ENCODE measurements at places on chromosomes 1 and 21.

GRCh38 chr21:37562920-37563640 is 196.5 kb downstream of the DYRK1A start:
- no peak for DNase-seq

- DNase-seq = no peak
These were observed 2.5 kb upstream of the SLC6A9 start for GRCh38 chr1:44033756-44034155.

DNA sequence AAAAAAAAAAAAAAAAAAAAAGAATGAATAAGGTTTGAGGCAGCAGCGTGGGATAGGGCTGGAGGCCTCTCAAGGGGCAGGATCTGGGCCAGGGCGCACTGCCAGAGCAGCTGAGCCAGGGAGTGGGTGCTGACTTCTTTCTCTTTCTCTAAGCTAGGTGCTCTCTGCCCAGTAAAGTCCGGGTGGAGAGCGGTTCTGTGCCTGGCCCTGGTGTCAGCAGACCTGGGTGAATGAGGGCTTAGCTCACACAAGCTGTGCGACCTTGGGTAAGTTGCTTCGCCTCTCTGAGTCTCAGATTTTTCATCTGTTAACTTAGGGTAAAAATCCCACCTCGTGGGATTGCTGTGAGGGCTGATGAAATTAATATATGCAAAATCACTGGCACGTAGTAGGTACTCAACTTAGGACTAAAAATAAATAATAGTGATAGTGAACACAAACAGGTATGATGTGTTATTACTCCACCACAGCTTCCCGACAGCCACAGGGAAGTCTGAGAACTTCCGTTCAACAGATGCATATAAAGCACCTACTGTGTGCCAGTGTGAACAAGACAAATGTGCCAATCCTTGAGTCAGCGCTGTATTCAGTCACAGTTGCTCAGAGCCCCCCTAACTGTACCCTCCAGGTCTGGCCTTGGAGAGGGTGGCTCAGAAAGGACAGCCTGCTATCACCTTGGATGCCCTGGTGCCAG is 2.0 kb upstream of the FAM131C start:
- no peak for DNase-seq

DNA sequence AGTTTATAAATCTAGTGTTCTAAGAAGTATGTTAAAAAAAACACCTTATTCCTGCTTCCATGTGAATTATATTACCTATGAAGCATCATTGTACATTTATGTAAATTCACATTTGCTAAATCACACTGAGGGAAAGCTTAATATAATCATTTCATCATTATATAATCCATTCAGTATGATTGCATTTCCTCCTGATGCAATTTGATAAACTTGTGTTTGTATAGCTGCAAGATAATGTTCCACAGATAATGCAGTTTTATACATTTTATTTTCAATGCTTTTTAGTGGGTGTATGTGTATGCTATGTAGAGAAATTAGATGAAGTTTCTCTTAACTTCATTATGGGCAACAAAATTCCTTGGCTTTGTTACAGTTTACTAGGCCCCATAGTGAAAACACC is 79.6 kb downstream of the HS2ST1 start:
- DNase-seq = no peak

DNA sequence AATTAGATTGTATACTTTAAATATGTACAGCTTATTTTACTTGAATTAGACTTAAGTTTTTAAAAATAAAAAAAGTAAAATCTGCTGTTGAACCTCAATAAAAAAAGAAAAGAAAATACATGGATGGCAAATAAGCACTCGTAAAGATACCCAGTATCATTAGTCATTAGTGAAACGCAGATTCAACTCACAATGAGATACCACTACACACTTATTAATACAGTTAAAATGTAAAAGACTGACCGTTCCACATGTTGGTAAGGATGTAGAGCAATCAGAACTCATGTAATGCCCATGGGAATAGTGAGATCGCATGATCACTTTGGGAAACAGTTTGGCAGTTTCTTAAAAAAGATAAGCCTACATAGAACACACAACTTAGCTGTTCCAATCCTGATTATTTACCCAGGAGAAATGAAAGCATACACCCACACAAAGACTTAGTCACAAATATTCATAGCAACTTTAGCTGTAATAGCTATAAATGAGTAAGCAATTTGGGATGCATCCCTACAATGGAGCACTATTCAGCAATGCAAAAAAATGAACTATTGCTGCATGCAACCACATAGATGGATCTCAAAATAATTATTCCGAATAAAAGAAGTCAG is 7.3 kb downstream of the SH2D1B start:
- DNase-seq = no peak

- DNase-seq = no peak
These were observed 84.8 kb upstream of the WARS2 start for GRCh38 chr1:119225265-119225664.

- no peak for DNase-seq
These were observed 90.8 kb downstream of the USH2A start for GRCh38 chr1:216332462-216332861.

DNA sequence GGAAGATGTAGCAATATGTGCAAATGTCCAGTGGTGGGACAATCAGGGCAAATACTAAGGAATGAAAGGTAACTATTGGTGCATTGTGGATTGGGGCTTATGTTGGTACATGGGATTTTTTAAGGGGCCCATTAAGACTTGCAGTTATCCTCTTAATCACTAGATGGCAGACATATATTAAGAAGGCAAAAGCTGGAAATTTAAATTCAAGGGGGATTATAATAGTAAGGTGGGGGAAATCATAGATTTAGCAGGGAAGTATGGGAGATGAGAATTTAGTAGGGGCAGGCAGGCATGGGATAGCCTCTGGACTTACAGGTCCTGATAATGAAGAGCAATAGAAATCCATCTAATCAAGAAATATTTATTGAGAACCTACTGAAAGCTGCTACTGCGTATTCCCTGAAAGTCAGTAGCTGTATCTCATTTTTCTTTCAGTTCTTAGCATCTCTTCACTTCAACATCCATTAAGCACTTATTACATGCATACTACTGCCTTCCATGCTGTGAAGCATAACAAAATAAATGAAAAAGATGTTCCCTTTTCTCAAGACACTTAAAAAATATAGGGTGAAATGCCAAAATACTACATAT is 251.8 kb downstream of the CRB1 start:
- DNase-seq = no peak
